Activated T-helper 17 cell treated with anti-CD3 and anti-CD28 coated beads, Interleukin-2, amount 50 U/mL, for 72 hours (primary cell): ENCODE measurements at places on chromosomes 6 and 20.

DNA sequence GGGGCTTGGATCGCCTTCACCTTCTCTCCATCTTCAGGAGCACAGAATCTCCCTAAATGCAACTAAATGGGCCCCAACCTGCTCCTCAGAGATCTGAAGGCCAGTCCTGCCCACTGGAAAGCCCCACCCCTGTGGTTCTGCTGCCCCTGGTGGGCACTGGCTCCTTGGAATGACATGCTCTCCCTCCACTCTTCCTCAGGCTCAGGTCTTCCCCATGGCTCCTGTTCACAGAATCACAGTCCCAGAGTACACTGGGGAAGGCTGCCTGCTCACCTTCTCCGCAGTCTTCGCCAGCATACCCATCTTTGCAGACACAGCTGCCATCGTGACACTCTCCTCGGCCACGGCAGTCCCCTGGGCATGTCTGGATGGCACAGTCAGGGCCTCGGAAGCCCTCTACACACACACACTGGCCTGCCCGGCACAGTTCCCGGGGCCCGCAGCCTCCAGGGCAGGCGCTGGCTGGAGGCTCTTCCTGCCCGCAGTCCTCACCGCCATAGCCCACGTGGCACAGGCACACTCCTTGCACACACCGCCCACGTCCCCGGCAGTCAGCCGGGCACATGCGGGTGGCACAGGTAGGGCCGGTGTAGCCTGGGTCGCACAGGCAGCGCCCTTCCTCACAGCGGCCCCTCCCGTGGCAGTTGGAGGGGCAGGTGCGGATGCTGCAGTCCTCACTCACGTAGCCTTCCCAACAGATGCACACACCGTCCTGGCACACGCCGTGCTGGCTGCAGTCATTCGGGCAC, 13.6 kb downstream of the TNXB start:
- ATAC-seq, result no peak

GRCh38 chr6:34343806-34344205, 48.7 kb downstream of the NUDT3 start:
- ATAC-seq, result no peak

DNA sequence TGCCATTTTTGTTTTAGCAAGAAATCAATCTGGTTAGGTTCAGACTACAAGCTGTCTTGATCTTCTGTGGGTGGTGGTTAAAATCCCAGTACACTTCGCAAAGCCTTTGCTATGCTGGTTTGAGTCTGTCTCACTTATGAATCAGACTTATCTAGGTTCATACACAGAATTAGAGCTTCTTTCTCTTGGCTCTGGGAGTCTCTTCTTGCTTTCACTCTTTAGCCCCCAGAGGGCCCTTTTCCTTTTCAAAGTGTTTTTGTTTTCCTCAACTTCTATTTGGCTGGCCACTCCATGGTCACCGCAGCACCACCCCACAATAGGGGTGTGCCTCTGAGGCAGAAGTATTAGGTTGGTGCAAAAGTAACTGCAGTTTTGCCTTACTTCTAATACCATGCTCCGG, 21.3 kb downstream of the ECI2 start:
- ATAC-seq, result no peak

- ATAC-seq, result no peak
Measured at GRCh38 chr6:98485593-98485992, 348.8 kb upstream of the POU3F2 start.
